CD4-positive, alpha-beta T cell treated with Interleukin-12 subunit alpha and Interleukin-12 subunit beta, for 1 hour (primary cell): ENCODE measurements at places on chromosomes 11 and 22.
A peak's percentile ranks its signal among the peaks of the same experiment; 100 is the strongest.

DNA sequence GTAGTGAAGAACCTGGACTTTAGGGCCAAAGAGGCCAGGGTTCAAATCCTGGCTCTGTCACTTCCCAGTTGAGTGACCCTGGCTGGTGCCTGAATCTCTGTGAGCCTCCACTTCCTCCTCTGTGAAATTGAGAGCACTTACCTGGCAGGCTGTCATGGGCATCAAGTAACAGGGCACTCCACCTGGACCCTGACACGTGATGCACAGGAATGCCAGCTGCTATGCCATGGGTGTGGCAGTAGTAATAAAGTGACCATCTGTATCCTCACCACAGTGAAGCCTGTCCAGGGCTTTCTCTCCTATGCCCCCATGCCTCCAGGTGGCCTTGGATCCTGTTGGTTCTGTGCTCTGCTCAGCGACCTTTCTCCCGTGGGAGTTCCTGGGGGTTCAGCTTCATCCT is 29.8 kb upstream of the PPP6R3 start:
- DNase-seq = no peak

DNA sequence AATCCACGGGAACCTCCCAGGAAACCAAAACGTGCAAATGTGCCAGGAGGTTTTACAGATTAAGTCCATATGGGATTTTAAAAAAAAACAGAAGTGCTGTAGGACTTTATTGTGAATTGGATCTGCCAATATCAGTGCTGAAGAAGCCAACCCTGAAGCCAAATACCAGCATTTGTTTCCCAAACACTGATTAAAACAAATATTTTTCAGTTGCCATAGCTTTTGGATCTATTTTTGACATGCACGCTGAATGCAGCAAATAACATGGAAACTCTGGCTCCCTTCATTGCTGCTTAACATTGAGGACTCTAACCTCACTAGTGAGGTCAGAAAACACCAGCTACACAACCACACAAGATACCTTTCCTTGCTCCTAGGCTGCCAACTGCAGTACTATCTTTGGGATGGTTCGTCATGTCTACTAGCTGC is 28.4 kb upstream of the SIK2 start:
- DNase-seq = no peak

- DNase-seq = no peak
These were observed 11.2 kb upstream of the DGKZ start for GRCh38 chr11:46335890-46336562.

GRCh38 chr11:68693484-68693882 is 9.1 kb downstream of the GAL start:
- DNase-seq = no peak

DNA sequence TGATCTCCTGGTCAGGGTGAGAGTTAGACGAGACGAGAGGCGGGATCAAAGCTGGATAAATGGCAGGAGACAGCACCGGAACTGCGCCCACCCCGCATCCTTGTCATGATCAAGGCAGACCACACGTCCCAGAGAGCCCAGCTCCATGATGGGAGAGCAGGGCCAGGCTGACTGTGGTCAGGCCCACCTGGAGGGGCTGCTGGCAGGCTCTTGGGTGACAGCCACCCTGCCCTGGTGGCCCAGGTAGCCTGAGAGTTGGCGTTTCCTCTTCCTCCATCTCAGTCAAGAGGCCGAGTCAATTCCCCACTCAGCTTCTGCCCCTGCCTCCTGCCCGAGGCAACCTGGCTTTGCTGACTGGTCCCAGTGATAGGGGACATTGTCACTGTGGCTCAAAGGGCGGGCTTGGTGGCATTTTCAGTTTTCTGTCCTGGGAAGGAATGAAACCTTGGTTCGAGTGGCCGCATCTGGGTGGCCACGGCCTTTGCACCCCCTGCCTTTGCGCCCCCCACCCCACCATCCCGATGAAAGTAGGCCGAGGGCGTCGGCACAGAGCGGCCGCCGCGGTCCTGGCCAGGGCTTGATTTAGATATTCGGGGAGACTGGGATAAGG is 60.8 kb upstream of the PPARA start:
- DNase-seq = no peak

DNA sequence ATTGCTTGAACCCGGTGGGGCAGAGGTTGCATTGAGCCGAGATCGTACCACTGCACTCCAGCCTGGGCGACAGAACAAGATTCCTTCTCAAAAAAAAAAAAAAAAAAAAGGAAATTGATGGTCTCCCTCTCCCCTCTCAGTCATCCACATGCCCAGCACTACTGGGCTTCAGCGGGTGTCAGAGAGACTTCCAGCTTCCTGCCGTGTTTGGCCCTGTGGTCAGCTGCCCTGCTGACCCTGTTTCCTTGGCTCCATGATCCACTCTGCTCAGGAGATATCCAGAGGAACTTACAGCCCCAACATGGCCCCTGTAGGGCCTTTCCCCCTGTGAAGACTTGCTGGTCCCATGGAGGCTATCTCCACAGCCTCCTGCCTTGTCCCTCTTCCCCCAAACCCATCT is 6.1 kb upstream of the PNPLA3 start:
- DNase-seq = no peak

GRCh38 chr11:17525570-17525969 is 18.6 kb downstream of the USH1C start:
- DNase-seq = no peak

GRCh38 chr11:1468473-1469066 is 18.0 kb downstream of the MOB2 start:
- DNase-seq = no peak

GRCh38 chr11:65880844-65881421 is 1.3 kb downstream of the CTSW start:
- no peak for DNase-seq

- DNase-seq = no peak
These were observed 25.6 kb upstream of the ZDHHC13 start for GRCh38 chr11:19091366-19091765.

DNA sequence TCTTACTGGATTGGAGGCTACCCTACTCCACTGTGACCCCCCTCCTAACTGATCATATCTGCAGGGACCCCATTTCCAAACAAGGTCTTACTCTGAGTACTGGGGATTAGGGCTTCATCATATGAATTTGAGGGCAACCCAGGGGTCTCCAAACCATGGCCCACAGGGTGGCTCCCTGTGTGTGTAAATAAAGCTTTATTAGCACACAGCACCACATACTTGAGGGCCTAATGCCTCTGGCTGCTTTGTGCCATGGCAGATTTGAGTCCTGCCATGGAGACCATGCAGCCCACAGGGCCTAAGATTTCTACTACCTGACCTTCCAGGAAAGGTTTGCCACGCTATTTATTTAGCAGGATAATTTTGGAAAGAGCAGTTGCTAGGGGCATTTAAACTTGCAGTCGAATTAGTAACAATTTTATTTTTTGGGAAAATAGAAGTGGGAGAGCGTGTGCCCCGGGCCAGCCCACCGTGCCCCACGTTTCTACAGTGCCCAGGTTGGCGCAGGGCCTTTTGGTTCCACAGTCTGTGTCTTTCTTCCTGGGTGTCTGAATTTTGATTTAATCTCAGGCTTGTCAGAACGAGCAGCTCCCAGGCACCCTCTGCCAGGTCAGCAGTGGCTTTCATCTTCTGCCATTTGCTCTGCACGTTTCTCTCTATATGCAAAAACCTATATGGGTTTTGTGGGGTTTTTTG is 92.3 kb downstream of the KCNQ1 start:
- no peak for DNase-seq

- DNase-seq = no peak
These were observed 28.9 kb downstream of the CD5 start for GRCh38 chr11:61131186-61131585.

DNA sequence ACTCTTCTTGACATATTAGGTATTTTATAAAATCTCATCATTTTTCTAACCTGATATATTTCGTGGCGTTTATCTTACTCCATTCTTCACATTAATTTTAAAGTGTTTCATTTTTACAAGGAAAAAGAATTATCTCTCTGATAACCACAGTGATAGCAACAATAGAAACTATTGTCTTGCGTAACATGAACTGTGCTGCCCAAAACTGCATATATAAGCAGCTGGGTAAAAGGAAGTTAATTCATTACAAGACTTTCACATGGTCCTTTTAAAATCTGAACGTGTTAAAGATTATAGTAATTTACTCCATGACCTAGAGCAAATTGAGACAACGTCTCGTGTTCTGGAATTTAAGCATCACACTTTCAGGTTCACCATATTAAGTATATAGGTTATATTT is 210.4 kb upstream of the GRIA4 start:
- no peak for DNase-seq

- no peak for DNase-seq
These were observed 583 bp downstream of the PDGFD start for GRCh38 chr11:104163100-104164027.

- DNase-seq = no peak
These were observed 18.6 kb upstream of the EHF start for GRCh38 chr11:34602245-34602644.

- peak; percentile 47 for DNase-seq
These were observed 35.1 kb downstream of the FLI1 start for GRCh38 chr11:128728767-128729587.

DNA sequence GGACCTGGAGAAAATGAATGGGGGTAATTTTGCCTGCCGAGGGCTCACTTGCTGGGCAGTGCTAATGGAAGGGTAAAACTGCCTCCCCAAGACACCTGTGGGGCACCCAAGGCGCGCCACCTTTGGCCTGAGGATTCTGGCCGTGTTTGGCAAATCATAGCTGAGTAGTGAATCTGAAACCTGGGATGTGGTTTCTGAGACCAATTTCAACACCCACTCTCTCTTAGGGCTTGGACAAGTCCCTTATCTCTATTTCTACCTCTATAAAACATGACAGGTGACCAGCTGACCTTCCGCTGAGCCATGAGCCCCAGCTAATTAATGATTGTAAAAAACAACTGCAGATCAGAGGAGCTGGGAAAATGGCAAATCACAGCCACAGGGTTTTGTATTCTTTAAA is 1.5 kb upstream of the PACSIN3 start:
- no peak for DNase-seq

GRCh38 chr22:39545386-39546365 is 13.1 kb upstream of the RPS19BP1 start:
- DNase-seq = peak; percentile 75
